ENCODE measurements at places on chromosomes 7 and 10.
A peak's percentile ranks its signal among the peaks of the same experiment; 100 is the strongest.

DNA sequence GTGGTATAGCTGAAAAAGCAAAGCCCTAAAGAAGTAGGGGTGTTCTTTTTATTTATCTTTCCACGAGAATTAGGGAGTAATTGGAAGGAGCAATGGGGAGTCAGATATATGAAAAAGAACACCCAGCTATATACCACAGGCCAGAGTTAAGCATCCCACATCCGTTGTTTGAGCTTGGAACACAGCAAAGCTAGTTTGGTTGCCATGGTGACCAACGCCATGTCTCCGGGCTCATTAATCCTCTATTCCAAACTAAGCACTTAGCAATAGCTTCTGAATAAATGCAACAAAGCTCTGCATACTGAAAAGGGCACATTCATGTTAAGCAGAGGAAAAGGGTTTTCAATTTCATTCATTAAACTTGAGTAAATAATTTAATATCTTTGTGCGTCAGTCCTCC lies 23.5 kb downstream of the ASB4 start:
- DNase-seq = peak; percentile 91

- DNase-seq = no peak
Measured at GRCh38 chr10:31620226-31621151, 301.5 kb downstream of the ZEB1 start.

GRCh38 chr10:794382-794956 lies 105.0 kb upstream of the DIP2C start:
- no peak for DNase-seq

DNA sequence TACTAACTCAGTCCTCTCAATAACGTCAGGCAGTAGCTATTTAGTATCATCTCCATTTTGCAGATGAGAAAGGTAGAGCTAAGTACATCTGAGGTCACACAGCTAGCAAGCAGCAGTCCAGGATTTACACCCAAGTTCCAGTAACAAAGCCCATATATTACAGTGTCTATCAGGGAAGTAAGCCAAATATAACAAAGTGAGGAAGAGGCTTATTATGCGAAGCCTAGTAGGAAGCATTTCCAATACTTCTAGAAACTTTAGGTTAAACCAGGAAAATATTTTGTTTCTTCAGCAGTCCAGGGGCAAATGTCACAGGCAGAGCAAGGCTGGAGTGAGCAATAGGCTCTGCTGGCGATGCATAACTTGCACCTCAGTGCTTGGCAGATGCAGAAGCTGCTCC lies 53.9 kb downstream of the NOC3L start:
- no peak for DNase-seq
